Esophagus mucosa (tissue), 1 donor: ENCODE measurements at places on chromosomes 3 and 15. TPM values are rescaled to one million over a fixed set of nuclear protein-coding genes. Genes with fewer than 3 reads are reported as not detected.

Gene CPNE9
- not detected for total RNA-seq

Gene GNB4
- total RNA-seq: 13.2 TPM

Gene GCNT3
- total RNA-seq: 11.4 TPM

Gene TM4SF4
- not detected for total RNA-seq

Gene COL6A5
- 0.16 TPM for total RNA-seq

Gene HRG
- 0.12 TPM for total RNA-seq

Gene RARRES1
- 14.9 TPM for total RNA-seq

Gene CCDC80
- total RNA-seq: 13.2 TPM

Gene GRAMD2A
- 4.0 TPM for total RNA-seq

Gene MESP2
- 0.40 TPM for total RNA-seq

Gene CCDC39
- total RNA-seq: not detected

Gene RASL12
- total RNA-seq: 1.5 TPM

Gene ARIH1
- total RNA-seq: 98.7 TPM

Gene TTC21A
- 2.3 TPM for total RNA-seq

Gene CCDC54
- total RNA-seq: not detected

Gene AMT
- total RNA-seq: 0.88 TPM

Gene SPATA12
- not detected for total RNA-seq

Gene EDEM1
- total RNA-seq: 37.3 TPM

Gene LARP6
- 1.4 TPM for total RNA-seq

Gene MYLK
- total RNA-seq: 16.6 TPM

Gene STAC
- 0.08 TPM for total RNA-seq

Gene PARP15
- total RNA-seq: 0.56 TPM

Gene ASB14
- not detected for total RNA-seq

Gene ISLR
- total RNA-seq: 2.2 TPM

Gene TMEM212
- total RNA-seq: not detected

Gene FBXW12
- not detected for total RNA-seq

Gene MYRIP
- 1.2 TPM for total RNA-seq

Gene HYAL1
- total RNA-seq: 4.1 TPM

Gene PROK2
- not detected for total RNA-seq

Gene SEMA6D
- 0.92 TPM for total RNA-seq

Gene WDR49
- total RNA-seq: 0.16 TPM

Gene CYP8B1
- not detected for total RNA-seq

Gene KBTBD13
- total RNA-seq: not detected
